ENCODE measurements at places on chromosomes 5 and 9.
A peak's percentile ranks its signal among the peaks of the same experiment; 100 is the strongest.

GRCh38 chr9:18473652-18474279 lies at the start of gene ADAMTSL1:
Gene ADAMTSL1, plus strand, starts transcription at chr9:18474153. Its CDS starts 80 bp downstream, at chr9:18474233.
- DNase-seq, result peak; percentile 79

DNA sequence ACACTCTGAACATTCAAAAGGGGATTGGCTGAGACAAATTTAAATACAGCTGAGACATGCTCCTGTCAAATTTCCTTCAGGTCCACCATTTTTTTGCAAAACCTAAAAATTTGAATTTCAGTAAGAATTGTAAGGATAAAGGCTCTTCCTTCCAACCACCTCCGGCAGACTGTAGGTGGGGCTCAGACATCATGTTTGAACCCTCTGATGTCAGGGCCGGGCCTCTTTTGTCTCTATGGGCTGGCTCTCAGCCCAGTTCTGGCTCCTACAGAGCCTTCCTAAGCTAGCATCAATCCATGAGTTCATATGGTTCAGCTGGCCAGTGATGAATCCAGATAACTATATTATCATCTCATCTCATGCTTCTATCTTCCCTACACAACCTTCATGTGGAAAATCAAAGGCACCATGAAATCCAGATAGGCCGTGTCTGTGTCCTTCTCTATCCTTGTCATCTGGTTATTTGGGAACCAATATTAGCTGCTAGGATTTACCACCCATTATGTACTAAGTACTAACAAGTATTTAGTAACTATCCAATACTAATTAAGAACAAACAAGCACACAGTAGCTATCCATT lies 44.2 kb downstream of the NIPSNAP3B start:
- DNase-seq, result no peak

- DNase-seq, result no peak
Observed at GRCh38 chr9:93907551-93908199, 47.5 kb downstream of the BARX1 start.

DNA sequence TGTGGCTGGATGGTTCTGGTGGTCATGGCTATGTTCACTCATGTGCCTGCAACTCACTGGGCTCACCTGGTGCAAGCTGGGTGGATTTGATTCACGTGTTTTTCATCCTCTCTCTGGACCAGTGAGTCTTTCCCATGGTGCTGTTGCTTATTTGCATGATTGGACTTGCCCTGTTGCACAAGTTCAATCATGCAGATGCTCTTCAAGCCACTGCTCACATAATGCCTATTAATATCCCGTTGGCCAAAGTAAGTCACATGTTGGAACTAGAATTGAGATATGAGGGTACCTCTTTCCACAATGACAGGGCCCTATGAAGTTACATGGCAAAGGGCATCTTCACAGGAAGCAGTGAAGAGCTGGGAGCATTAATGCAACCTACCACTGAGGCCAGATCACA lies 26.5 kb upstream of the MROH2B start:
- DNase-seq, result no peak

- no peak for DNase-seq
Observed at GRCh38 chr5:45101146-45101545, 292.4 kb downstream of the MRPS30 start.
